ENCODE measurements at places on chromosomes 16 and 17.

DNA sequence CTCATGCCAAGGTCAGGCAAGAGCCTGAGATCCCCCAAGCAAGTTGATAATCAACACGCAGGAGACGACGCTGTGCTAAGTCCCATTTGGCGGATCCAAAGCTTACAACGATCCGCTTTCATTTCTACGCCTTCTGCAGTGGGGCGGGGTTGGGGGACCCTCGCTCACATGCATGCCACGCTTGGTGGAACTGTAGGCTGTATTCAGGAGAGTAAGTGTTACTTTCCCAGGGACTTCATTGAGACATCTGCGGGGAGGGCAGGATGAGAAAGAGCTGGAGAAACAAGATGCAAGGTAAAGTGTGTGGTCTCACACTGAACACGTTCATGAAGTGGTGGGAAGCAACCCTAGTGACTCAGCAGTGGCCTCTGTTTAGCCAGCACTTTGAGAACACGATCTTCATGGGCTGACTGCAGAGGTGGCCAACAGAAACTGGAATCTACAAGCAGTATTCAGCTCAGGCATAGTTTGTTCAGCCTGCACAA lies 100.5 kb downstream of the XYLT1 start:
- DNase-seq, result no peak

DNA sequence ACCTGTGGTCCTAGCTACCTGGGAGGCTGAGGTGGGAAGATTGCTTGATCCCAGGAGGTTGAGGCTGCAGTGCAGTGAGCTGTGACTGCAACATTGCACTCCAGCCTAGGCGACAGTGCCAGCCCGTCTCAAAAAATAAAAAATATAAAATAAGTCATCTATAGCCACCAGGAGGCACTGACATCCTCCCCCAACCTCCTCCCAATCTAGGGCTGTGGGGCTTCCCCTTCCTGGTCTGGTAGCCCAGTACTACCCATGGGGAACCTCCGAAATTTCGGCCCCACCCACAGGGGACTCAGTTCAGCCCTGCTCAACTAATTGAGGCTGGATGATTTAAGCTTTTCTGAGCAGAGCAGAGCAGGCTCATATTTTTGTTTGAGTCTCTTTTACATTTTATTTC lies 3.2 kb downstream of the ZSCAN10 start:
- no peak for DNase-seq

DNA sequence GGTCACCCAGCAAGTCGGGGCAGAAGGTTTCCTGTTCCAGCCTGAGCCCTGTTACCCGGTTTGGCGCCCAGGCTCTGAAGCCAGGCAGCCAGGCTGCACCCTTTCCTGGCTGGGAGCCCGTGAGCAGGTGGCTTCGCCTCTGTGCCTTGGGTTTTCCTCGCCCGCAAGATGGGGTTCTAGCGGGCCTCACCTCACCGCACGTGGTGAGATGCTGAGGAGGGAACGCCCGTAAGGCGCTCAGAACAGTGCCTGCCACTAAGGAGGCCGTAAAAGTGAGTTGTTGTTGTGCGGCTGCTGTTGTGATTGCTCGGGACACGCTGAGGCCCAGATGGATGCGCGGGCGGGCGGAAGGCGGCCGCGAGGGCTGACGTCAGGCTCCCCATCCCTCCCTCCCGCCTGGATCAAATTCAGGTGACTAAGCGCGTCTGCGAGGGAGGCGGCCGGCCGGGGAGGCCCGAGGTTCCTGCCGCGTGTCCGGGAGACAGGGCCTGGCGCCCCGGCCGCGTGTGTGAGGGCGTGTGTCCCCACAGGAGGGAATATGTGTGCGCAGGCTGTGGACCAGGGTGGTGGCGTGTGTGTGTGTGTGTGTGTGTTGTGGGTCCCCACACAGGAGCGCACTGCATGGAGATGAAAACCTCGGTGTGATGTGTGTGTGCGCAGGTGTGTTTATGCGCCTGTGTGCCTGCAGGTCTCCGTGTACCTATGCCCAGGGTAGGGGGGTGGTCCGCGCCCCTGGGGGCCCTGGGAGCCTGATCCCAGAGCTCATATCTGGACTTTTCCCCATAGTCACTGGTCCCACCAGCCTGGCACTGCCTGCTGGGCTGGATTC lies 4.3 kb downstream of the CAMKK1 start:
- no peak for DNase-seq

- DNase-seq, result no peak
These were observed 1082.1 kb upstream of the RBFOX1 start for GRCh38 chr16:6250511-6250910.

DNA sequence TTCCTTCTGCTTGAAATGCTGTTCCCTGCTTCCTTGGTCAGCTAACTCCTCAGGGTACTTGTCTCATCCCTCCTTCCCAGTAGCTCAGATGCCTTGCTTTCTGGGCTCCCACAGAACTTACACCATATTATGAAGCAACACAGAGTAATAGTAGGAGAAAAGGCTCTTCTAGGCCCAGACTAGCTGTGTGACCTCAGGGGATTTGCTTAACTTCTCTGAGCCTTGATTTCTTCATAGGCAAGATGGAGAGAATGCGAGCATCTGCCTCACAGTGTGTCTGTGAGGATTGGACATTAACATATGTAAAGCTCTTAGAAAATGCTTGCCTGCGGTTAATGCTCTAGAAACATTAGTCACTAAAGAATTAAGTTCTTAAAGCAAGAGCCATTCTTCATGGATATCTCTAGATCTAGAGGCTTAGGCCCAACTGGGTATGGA lies 22.3 kb upstream of the PECAM1 start:
- DNase-seq, result no peak

DNA sequence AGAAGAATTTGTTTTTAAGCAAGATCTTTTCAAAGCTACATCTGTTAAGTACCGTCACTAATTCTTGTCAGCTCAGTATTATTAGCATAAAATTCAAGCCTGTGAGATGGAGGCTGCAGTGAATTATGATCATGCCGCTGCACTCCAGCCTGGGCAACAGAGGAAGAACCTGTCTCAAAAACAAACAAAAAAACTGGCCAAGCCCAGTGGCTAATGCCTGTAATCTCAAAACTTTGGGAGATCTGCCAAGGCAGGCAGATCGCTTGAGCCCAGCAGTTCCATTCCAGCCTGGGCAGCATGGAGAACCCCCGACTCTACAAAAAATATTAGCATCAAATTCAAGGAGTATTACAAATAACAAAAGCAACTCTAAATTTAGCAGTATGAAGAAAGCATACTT lies 88.0 kb downstream of the STXBP4 start:
- DNase-seq, result no peak

GRCh38 chr17:36066365-36066985 lies 2.4 kb downstream of the CCL18 start:
- no peak for DNase-seq

- DNase-seq, result no peak
These were observed 107.6 kb upstream of the LHX1 start for GRCh38 chr17:36829676-36830075.

DNA sequence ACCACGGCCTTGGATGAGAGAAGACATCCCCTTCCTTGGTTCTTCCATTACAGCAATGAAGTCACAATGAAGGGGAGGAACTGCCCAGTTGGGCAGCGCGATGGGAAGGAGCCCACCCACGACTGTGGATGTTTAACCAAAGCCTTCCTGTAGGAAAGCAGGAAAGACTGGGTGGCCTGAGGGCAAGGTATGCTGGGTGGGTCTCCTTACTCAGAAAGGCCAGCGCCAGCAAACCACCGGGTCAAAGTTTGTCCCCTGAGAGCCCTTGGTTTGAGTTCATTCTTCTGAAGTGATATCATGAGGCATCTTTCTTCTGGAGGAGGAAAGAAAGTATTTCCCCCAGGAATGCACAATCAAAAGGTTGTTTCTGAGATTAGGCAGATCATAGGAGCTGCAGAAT lies 105.2 kb downstream of the C16orf95 start:
- no peak for DNase-seq

DNA sequence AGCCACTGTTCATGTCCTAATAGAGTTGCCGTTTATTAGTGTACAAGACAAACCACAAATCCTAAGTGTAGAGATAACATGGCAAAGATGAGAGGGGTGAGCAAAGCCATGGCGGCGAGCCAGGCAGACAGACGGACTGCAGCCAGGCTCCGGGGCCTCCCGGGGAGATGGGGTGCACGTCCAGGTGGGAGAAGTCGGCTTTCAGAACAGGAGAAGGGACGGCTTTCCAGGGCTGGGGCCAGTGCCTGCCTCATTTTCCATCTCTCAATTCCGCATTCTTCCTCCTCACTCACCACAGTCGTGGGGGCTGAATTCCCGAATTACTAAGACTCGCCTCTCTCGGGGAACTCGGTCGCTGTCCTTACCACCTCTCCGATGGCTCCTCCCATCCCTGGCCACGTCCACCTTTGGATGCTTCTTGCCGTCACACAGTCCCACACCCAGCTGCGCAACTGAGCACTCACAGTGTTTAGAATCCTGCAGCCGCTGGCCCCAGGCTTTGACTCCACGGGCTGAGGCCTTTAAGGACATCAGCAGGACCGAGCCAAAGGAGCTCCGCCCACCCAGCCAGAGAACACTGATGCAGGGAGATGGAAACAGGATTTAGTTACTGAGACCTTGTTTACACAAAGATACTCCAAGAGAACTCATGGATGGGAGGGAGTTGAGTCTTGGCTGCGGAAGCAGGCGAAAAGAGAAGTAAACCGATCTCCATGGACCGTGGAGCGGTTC lies 59.7 kb downstream of the RNF112 start:
- no peak for DNase-seq

DNA sequence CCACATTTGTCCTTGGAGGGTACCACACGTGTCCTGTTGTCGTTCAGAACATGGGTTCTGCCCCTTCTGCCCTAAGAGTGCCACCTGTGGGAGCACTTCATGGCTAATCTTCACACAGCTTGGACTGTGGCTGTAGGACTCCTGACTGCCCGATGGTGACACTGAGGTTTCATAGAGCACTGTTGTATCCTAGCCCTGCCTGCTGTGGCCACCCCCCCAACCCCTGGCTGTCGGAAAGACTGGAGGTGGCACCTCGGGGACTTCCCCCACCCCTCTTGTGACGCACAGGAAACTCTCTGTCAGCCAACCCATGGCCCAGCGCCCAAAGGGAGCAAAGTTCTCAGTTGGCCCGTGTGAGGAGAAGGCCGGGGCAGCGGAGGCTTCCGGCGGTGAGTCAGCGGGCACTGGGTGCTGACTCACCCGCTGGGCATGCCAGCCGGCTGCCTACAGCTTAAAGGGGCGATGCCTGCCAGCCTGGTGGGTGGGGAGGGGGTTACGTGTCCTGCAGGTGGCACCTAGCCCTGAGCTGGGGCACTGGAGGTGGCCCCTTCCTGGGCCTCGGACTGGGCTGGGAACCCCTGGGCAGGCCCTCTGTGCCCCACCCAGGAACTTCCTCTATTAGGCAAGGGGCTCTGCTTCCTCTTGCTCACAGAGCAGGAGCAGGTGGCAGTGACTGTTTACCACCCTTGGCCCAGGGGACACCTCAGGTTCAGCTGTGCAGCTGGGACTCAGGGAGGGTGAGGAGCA lies 3.4 kb downstream of the MAP2K3 start:
- peak; percentile 99 for DNase-seq

DNA sequence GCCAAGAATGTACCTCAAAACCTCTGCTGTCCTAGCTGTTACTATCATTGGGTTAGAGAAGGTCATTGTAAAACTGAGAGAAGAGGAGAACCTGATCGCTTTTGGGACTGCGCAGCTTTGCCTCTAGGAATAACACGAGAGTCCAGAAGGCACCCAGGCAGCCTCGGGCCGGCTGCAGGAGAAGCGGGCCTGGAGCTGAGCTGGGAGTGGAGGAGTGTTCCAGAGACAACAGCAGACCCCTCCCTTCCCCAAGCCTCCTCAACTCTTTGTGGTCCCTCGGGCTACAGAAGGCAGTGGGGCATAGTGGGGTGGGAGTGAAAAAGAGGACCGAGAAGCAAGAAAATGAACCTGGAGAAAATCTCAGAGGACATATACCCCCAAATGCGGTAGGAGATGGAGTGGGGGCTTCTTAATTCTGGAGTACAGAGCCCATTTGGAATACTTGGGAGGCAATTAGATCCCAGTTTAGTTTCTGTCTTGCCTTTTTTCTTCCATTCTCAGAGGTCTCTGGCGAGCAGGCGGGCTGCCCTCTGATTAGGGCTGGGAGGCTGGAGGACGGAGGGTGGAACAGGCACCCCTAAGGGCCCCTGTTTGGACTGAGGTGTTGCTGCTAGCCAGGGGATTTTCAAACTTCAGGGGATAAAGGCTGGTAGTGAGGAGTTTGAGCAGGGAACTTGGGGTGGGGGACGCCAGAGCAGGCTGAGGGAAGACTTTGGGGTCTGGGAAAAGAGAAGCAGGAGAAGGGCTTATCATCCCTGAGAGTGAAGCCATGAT lies 13.3 kb upstream of the HOXB2 start:
- no peak for DNase-seq

DNA sequence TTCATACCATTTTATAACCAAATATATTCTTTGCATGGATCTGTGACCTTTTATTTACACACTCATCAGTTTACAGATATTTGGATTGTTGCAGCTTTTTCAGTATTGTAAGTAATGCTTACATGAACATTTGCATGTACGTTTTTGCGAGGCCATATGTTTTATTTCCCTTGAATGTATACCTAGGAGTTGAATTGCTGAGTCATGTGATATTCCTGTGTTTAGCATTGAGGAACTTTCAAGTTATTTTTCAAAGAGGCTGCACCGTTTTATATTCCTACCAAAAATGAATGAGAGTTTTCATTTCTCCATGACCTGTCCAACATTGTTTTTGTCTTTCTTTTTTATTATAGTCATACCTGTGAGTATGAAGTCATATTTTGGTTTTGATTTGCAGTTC lies 392.1 kb downstream of the CNTNAP4 start:
- no peak for DNase-seq

DNA sequence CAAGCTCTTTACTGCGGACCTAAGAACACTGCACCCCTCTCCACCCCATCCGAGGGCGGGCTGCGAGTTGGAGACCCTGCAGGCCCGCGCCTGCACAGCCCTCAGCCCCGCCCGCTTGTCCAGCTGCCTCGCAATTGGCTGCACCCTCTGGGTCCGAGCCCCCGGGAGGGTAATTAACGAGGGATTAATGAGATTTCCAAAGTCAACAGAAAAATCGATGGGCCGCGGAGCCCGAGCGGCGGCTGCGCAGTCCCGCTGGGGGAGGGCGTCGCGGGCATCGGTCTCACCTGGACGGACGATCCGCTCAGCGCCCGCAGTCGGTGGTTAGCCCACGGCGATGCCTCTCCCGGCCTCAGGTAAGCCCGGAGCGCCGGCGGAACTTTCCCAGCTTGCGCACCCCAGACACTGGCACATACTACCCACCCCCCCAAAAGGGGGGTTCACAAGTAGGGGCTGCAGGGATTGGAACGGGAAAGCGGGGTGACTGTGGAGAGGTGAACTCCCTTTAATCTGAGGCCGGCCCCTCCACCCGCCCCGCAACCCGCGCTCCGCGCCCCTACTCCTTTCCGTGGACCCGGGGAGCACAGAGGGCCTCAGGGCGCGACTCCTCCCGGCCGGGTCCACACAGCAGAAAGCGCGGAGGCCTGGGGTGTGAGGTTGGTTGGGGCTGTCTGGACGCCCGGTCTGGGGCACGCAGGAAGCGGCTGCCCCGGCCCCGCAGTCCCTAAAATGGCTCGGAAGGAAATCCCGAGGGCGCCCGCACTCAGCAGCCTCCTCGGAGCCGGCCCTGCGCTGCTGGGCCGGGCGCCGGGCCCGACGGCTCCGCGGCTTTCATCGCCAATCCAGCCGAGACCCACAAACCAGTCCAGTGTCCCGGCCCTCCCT lies at the start of gene OTOP3:
TSS of gene OTOP3 (plus strand) at position 314 of the 885 bp plus-strand sequence. CDS start at position 338, 24 bp downstream.
- no peak for DNase-seq

GRCh38 chr17:77148077-77148939 lies 7.5 kb downstream of the SEC14L1 start:
- DNase-seq, result no peak

Measured in stimulated activated CD4-positive, alpha-beta T cell treated with anti-CD3 and anti-CD28 coated beads, Interleukin-4, amount 100 ng/mL, for 4 hours (primary cell).